ENCODE measurements at places on chromosomes 7 and 10.

- H3K4me3 ChIP-seq, result no peak overlapping the region
- no peak for DNase-seq
- H3K27ac ChIP-seq, result no peak overlapping the region
- no peaks in the 10 kb centered on the region for H3K4me1 ChIP-seq
- H3K36me3 ChIP-seq, result no peaks in the 10 kb centered on the region
Observed at GRCh38 chr10:30722956-30723620, 93.5 kb upstream of the LYZL2 start.

GRCh38 chr7:65846008-65846570 is 26.8 kb upstream of the VKORC1L1 start:
- peak; percentile 10 for DNase-seq
- H3K4me1 ChIP-seq, result no peaks in the 10 kb centered on the region
- no peaks in the 10 kb centered on the region for H3K36me3 ChIP-seq
- no peak overlapping the region for H3K27ac ChIP-seq

GRCh38 chr7:30888747-30889146 is 22.9 kb upstream of the AQP1 start:
- no peaks in the 10 kb centered on the region for H3K4me1 ChIP-seq
- no peaks in the 10 kb centered on the region for H3K36me3 ChIP-seq
- H3K27me3 ChIP-seq, result no peaks in the 10 kb centered on the region

DNA sequence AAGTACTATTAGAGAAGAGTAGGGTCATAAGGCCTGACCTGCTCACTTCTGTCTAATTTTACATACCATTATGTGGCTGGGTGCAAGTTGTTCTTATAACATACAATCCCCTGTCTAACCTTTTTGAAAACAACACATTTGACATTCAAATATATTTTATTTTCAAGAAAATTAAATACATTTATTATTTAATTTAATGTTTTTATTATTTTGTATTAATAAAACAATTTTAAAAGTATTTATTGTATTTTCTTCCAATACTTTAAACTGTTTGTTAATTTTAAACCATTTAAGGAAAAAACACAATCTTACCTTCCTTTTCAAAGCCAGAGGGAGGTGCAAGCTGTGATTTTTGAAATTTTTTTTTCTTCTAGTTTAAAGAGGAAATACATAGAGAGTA is 232.8 kb downstream of the KCND2 start:
- no peak for DNase-seq
- no peak overlapping the region for H3K27ac ChIP-seq
- no peak overlapping the region for H3K4me3 ChIP-seq

GRCh38 chr7:113986216-113986615 is 67.4 kb upstream of the PPP1R3A start:
- no peak for DNase-seq
- H3K4me1 ChIP-seq, result no peaks in the 10 kb centered on the region
- H3K4me3 ChIP-seq, result no peak overlapping the region
- H3K27ac ChIP-seq, result no peak overlapping the region
- H3K27me3 ChIP-seq, result no peaks in the 10 kb centered on the region

DNA sequence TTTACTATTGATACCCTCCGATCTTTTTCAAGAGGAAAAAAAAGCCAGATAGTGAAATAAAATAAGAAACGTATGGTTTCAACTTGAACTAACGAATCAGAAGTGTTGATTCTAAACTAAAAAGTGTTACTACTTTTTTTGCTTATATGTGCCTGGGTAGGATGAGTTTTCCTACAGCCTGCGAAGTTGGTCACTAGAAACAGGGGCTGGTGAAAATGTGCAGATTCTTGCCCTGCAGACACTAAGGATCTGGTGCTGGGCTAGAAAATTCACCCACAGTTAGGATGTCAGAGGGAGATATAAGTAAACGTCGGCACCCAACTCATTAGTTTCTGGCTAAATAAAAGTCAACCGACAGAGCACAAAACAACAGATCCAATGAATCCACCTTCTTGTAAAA is 298.7 kb upstream of the NFE2L3 start:
- no peak overlapping the region for H3K4me3 ChIP-seq
- peaks cover 32% of the 10 kb centered on the region for H3K4me1 ChIP-seq
- H3K27me3 ChIP-seq, result peaks cover 62% of the 10 kb centered on the region
- no peak for DNase-seq

DNA sequence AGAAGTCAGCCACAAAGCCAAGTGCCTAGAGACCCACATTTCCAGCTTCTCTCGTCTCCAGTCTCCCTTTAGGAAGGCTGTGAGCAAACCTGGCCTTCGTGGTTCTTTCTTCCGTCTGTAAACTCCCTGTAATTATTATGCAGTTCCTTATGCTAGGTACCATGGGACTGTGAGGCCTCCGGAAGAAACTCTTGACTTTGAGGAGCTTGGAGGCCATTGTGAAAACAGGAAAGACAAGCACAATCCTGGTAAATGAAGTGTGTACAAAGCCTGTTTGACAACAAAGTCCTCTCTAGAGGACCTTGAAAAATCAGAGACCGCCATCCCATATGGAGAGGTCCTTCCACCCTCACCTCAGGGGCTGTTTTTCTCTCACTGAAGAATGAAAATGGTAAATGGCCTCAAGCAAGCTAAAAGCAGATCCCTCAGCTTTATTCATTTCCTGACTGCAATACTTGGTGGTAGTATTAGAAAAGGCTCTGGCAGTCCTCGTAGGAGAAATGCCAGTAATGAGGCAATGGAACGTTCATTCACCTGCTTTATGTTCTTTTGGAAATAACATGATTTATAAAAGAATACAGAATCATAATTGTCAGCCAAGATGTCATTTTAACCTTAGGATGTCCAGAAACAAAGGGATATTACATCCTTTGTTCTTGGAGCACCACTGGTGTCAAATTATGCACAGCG is 926.4 kb downstream of the LRMDA start:
- no peak overlapping the region for H3K4me3 ChIP-seq
- H3K36me3 ChIP-seq, result no peaks in the 10 kb centered on the region
- DNase-seq, result no peak
- H3K27me3 ChIP-seq, result no peaks in the 10 kb centered on the region

DNA sequence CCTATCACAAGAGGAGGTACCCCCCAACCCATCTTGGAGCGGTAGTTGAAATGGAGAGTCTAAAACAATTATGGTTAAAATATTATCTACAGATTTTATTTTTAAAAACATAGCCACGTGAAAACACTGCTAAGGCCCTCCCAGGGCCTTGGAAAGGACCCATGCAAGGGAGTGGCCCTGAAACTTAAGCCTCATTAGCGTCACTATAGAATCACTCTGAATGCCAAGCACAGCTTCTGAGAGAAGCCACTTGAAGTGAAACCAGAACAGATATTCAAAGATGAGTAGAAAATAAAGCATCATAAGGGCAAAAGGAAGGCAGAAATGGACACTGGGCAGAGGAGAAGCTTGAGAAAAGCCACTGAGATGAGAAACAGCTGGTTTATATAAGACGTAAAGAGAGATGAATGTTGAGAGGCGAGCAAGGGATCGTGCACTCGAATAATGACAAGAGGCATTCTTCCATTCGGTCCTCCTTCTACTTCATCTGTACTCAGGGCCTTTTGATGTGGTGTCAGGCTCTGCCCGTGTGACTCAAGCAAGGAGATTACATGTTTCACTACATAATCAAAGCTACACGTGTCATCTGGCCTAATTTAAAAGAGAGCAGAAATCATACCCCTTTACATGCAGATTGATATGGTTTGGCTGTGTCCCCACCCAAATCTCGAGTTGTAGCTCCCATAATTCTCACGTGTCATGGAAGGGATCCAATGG is 33.4 kb upstream of the SLC39A12 start:
- no peaks in the 10 kb centered on the region for H3K36me3 ChIP-seq
- no peak overlapping the region for H3K27ac ChIP-seq
- no peak overlapping the region for H3K4me3 ChIP-seq
- DNase-seq, result no peak
- no peaks in the 10 kb centered on the region for H3K4me1 ChIP-seq

DNA sequence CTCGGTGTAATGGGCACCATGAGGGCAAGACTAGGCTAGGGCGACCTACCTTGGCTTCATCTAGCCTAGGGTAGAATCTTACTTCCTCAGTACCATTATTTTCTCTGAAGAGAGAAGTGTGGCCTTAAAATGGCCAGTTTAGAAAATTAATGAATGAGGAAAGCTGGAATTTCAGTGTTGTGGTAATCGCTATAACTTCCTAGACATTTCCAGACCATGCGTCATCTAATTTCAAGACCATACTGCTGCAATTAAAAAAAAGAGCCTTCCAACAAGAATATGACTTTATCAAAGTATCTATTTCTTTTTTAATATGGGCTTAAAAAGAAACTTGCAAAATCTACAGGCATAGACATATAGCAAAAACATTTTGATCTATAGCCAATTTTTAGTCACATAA is 68.5 kb downstream of the CPVL start:
- no peaks in the 10 kb centered on the region for H3K4me1 ChIP-seq
- no peak overlapping the region for H3K4me3 ChIP-seq
- no peaks in the 10 kb centered on the region for H3K27me3 ChIP-seq
- no peak for DNase-seq
- H3K27ac ChIP-seq, result no peak overlapping the region

All from transverse colon (tissue), 4 donors.